Endodermal cell (in vitro differentiated cells): ENCODE measurements at places on chromosomes 1 and 21. TPM values are rescaled to one million over a fixed set of nuclear protein-coding genes. Genes with fewer than 3 reads are reported as not detected.

The KRTAP12-2 gene
- not detected in 2 replicates for total RNA-seq

DNA sequence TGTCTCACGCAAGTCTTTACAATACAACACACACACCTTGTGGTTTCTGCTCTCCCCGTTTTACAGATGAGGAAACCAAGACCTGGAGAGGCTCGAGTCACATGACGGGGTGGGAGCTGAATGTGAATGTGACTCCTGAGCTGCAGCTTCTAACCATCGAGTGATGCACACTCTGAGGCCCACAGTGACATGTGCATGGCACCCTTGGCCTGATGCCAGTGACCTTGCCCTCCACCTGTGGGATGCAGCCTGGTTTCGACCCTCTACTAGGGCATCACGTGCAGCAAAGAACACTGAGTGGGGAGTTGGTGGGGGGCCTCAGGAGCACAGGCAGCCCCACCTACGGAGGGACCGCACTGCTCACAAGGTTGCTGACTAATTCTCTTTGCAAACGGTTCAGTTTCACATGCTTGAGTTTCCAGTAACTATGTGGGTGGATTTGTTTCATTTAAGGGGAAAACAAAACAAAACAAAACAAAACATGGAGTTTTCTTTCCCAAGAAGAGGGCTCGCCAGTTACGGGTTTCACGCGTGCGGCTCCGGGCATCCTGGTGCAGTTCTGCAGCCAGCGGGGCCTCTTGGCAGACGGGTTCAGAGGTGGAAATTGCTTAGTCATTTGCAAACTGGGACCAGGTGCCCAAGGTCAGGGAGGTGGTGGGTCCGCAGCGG lies 22.9 kb downstream of the SPSB1 start:
- DNase-seq: no peak

DNA sequence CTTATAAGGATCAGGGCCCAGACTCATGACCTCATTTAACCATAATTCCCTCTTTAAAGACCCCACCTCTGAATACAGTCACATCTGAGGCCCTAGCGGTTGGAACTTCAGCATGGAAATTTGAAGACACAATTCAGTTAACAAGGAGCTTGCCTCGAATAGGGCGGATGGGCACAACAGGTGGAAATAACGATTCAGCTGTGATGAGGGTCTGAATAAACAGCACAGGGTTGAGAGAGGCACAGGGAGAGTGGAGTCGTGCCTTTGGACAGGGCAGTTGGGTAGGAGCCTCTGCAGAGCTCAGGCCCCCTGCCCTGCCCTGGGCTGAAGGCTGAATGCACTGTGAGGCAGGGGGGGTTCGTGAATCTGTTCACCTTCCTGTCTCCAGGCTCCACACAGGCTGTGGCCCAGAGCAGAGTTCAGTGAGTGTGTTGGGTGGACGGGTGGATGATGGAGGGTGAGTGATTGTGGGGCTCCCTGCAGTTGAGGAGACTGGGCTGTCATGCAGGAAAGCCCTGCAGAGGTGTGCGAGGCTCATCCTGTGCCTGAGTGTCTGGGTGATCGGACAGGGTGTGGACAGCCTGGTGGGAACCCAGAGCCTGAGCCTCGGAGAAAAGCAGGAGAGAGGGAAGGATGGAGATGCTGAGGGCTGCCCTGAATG lies 243.1 kb downstream of the FOXD2 start:
- DNase-seq: peak; percentile 30

GRCh38 chr1:107142140-107142542 lies 1.3 kb downstream of the NTNG1 start:
- DNase-seq: no peak

DNA sequence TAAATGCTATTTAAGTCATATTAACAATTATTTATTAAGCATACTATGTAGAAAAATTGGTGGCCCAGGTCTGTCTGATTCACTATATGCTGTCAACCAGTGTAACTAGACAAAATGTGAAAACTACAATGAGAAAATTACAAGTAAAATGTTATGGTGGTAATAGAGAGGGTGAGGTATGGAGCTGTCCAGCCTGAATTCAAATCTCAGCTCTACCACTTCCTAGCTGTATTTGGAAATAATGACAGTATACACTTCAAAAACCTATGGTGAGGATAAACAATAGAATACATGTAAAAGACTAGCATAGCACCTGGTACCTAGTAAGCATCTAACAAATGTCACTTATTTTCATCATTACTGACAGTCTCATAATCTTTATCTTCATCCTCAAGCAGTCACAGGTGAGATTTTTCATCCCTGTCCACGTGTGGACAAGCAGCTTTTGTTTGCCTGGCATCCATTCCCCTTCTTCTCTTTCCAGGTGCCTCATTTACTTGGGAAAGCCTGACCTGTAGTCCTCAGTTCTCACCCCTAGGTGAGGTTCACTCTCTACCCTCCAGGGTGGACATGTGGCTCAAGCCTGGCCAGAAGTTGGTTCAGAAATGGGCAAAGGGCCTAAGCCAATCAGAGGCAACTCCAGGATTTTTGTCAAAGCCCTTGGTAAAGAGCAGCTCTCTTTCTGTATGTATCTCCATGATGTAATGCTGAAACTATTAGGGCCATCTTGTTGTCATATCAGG lies 29.5 kb downstream of the EGLN1 start:
- DNase-seq: peak; percentile 51

- no peak for DNase-seq
These were observed 30.6 kb upstream of the COL6A1 start for GRCh38 chr21:45950740-45951515.

The ADGRB2 gene
- 11.1 and 13.1 TPM in 2 replicates for total RNA-seq

The SORT1 gene
- total RNA-seq: 38.2 and 46.2 TPM in 2 replicates

The C1orf226 gene
- total RNA-seq: 5.1 and 5.4 TPM in 2 replicates

DNA sequence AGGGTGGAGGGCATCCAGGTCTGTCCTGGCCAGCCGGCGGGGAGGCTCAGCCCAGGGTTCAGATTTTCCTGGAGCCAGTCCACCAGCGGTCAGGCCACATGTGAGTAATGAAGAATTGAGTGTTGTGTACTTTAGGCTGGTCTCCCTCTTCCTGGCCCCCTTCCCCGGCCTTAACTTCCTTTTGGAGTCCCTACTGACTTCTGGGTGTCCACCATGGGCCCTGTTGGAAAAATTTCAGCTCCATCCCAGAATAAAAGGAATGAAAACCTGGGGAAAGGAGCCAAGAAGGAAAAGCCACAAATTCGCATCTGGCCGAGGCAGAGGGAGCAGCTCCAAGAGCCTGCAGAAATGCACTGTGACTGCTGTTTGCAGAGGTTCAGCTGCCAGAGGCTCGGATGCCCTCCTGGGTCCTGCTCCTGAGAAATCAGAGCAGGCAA lies 35.5 kb upstream of the HHAT start:
- no peak for DNase-seq

GRCh38 chr1:156143765-156144489 lies 9.5 kb upstream of the SEMA4A start:
- no peak for DNase-seq

GRCh38 chr1:175217721-175218531 lies 25.4 kb upstream of the KIAA0040 start:
- DNase-seq: no peak

- no peak for DNase-seq
These were observed 142.5 kb downstream of the DAB1 start for GRCh38 chr1:57281324-57281723.

- no peak for DNase-seq
These were observed 635.6 kb upstream of the NEGR1 start for GRCh38 chr1:72917920-72918319.

The ERICH3 gene
- total RNA-seq: not detected in 2 replicates

- DNase-seq: peak; percentile 79
These were observed 75.0 kb downstream of the PTPN14 start for GRCh38 chr1:214476229-214476985.

GRCh38 chr1:157415661-157416060 lies 136.7 kb downstream of the FCRL5 start:
- no peak for DNase-seq

The UMODL1 gene
- total RNA-seq: 0.49 to 2.1 TPM (median 1.3 TPM) in 3 replicates

The NUDT4B gene
- 0.56 and 1.5 TPM in 2 replicates for total RNA-seq

DNA sequence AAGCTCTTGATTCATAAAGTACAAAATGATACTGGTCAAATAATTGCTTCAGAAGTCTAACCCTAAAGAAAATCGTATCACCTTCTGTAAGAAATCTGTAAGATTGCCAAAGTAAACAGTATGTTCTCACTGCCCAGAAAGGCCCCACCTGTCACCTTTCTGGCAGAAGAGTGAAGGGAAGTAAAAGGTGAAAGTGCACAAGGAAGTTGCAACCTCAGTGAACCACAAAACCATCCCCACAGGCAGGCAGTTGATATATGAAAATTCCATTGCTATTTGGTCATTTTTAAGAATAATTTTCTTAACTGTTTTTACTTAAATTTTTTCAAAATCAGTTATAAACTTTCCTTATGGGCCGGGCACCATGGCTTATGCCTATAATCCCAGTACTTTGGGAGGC lies 48.5 kb upstream of the FBXO28 start:
- no peak for DNase-seq
